Fibroblast of mammary gland (primary cell): ENCODE measurements at places on chromosomes 2 and 18.

GRCh38 chr2:43305012-43305411 is 78.6 kb upstream of the ZFP36L2 start:
- peak; percentile 64 for DNase-seq

DNA sequence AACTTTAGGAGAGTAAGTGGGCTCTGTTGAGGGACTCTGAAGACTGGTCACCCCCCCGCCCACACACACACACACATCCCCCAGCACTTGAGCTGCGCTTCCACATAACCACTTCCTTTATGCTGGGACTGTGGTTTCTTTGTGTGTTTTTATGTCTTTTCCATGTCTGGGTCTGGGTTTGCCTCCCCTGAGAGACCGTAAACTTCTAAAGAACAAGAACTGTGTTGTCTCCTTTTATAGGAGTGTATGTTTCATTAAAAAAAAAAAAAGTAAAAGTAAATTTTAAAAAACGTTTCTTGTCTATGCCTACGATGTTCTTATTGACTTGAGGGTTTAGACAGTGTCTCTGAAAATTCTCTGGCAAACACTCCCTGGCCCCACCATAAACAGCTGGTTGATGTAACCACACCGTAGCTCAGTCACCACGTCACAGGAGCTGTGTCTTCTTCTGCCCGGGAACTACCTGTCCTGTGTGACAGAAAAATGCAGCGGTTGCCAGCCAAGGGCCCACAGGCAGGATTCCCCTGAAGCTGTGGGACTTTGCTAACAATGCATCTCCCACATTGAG is 68.0 kb downstream of the KLHL29 start:
- DNase-seq = peak; percentile 15

DNA sequence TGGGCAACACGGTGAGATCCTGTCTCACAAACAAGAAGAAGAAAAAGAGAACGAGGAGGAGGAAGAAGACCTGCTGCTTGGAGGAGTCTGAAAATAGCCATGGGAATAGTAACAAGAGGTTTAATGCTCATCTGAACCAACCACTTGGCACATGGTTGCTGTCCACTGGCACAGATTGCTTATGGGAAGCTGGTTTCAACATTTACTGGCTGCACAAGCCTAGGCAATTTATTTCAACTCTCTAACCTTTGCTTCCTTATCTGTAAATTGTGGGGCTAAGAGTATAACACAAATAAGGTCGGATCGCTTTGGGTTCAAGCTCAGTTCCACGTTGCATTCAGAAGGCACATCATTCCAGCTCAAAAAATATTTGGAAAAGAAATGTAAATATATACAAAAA is 14.2 kb upstream of the RHOB start:
- no peak for DNase-seq

GRCh38 chr2:213757525-213757924 is 473.3 kb downstream of the SPAG16 start:
- no peak for DNase-seq

DNA sequence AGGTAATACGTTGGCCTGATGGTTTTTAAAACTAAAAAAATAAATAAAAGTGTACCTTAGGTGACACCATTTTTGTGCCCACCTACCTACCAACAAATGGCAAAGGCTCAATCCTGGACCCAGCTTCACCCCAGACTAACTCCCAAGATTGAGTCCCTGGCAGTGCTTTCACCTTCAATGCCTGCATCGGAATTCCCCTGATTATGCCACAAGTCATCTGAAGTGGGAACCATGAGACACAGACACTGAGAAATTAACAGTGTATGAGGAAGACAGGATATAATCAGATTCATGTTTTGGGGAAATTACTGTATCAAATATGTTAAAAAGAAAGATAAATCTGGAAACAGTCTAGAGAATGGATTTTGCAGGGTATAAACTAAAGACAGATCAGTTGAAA is 41.6 kb downstream of the ZBTB14 start:
- no peak for DNase-seq

GRCh38 chr2:163733301-163733938 is 2.4 kb downstream of the FIGN start:
- DNase-seq = peak; percentile 21

- DNase-seq = peak; percentile 88
Observed at GRCh38 chr2:64404002-64404731, 49.8 kb upstream of the LGALSL start.

DNA sequence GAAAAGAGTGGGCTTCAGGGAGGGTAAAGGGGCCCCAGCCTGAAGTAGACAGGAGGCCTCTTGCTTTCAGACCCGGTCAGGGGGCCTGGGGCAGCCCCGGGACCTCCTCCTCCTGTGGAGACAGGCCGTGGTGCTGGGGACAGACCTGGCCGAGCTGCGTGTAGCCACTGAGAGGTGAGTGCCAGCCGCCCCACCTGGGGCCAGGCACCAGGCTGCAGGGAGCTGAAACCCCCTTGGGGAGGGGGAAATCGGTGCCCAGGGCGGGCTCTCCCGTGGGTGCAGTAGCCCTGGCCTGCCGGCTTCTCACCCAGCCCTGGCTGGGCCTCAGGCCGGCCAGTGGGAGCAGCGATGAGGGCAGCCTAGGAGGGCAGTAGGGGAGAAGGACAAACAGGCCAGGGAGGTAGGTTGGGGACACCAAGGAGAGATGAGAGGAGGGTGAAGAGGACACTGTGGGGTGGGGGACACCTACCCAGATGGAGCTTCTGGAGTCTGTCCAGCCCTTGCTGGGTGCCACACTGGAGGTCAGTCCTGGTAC is 24.0 kb downstream of the CROCC2 start:
- no peak for DNase-seq

GRCh38 chr2:113724010-113724409 is 32.4 kb downstream of the SLC35F5 start:
- DNase-seq = no peak

DNA sequence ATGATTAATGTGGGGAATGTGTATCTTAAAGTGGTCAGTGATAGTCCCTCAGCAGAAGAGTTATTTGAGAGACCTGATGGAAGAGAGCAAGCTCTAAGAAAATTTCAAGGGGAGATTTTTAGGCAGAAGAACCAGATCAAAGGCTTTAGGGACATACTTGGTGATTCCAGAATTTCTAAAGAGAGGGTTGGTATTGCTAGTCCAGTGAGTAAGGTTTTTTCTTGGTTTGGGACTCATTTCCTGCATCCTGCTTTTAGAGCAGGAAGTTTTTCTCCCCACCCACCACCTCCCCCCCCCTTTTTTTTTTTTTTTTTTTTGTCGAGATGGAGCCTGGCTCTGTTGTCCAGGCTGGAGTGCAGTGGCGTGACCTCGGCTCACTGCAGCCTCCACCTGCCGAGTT is 42.7 kb upstream of the DYSF start:
- no peak for DNase-seq

- no peak for DNase-seq
Observed at GRCh38 chr2:127165539-127165935, 54.6 kb downstream of the CYP27C1 start.

- peak; percentile 9 for DNase-seq
Observed at GRCh38 chr2:147628971-147629421, 215.8 kb upstream of the ACVR2A start.
